ENCODE measurements at places on chromosomes 12 and 14.

DNA sequence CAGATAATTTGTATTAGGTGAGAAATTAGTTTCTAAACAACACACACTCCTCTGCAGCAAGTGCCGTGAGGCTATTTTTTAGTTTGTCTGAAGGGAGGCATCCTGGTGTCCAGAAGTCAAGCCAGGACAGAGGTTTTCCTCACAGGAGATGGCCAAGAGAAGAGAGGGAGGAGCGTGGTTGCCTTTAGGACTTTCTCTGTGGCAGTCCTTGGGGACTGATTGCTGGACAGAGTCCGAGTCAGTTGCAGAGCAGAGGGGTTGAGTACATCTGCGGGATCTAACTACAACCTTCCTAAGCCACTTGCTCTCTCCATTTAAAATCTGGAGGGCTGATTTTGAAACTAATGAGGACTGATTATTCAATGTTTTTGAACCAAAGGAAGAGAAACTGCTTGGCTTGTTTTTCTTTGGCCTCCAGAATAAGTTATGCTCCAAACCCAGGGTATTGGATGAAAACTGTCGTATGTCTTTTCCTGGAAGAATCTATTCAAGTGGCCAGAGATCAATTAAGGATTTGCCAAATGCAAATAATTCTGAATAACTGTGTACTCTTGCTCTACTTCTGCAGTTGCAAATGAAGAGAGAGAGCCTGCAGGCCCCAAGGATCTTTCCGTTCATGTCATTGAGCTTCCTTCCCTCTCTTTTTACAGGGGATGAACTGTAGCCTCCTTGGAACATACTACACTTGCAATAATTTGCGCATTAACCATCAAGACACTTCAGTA, 1.2 kb downstream of the SLCO1C1 start:
- no peaks in the 10 kb centered on the region for H3K4me1 ChIP-seq
- no peak overlapping the region for H3K27ac ChIP-seq
- H3K4me3 ChIP-seq, result no peak overlapping the region
- H3K27me3 ChIP-seq, result no peaks in the 10 kb centered on the region
- no peaks in the 10 kb centered on the region for H3K36me3 ChIP-seq
- DNase-seq, result no peak

- H3K27me3 ChIP-seq, result no peaks in the 10 kb centered on the region
- no peak overlapping the region for H3K27ac ChIP-seq
- H3K4me1 ChIP-seq, result peaks cover 5% of the 10 kb centered on the region
- no peak overlapping the region for H3K4me3 ChIP-seq
Measured at GRCh38 chr14:34237081-34237480, 225.0 kb downstream of the SPTSSA start.

- H3K27ac ChIP-seq, result no peak overlapping the region
- no peak for DNase-seq
- no peak overlapping the region for H3K4me3 ChIP-seq
- peaks cover 4% of the 10 kb centered on the region for H3K27me3 ChIP-seq
- no peaks in the 10 kb centered on the region for H3K4me1 ChIP-seq
Measured at GRCh38 chr12:81395431-81395830, 317.6 kb downstream of the ACSS3 start.

DNA sequence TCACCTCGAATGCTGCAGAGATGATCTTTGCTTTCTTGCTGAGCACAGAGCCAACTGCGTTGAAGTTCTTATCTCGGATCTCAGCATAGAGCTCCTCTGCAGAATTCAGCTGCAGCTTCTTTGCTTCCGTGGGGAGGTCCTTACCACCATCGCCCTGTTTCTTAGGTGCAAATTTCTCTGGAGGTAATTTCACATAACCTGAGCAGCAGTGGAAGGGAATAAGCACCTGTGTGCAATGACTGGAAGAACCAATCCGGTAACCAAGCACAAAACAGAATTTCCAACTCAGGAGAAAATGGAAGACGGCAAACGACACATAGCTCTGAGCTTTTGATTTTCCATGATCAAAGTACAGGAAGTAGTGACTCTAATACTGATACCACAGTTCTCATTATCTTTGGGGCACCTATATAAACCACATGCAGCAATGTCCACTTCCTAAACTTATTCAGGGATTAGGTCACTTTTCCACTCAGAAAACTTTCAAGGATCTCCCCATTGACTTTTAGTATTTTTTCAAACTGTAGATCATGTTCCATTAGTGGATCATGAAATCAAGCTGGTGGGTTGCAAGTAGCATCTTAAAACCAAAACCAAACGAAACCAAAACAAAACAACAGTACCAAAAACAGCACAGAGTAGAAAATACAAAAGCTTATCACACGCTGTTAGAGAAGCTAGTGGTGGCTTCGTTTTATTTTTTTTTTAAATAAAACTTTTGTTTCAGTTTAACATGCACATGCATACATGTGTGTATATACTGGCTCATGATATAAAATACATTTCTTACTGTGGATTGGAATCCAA, 18.9 kb upstream of the DIABLO start:
- H3K36me3 ChIP-seq, result peaks cover 11% of the 10 kb centered on the region
- H3K27ac ChIP-seq, result no peak overlapping the region
- no peaks in the 10 kb centered on the region for H3K27me3 ChIP-seq
- no peak overlapping the region for H3K4me3 ChIP-seq
- DNase-seq, result no peak

- no peak for DNase-seq
- no peak overlapping the region for H3K27ac ChIP-seq
- peaks cover 25% of the 10 kb centered on the region for H3K36me3 ChIP-seq
- H3K27me3 ChIP-seq, result no peaks in the 10 kb centered on the region
Measured at GRCh38 chr12:79834712-79835376, 100.1 kb downstream of the PPP1R12A start.

DNA sequence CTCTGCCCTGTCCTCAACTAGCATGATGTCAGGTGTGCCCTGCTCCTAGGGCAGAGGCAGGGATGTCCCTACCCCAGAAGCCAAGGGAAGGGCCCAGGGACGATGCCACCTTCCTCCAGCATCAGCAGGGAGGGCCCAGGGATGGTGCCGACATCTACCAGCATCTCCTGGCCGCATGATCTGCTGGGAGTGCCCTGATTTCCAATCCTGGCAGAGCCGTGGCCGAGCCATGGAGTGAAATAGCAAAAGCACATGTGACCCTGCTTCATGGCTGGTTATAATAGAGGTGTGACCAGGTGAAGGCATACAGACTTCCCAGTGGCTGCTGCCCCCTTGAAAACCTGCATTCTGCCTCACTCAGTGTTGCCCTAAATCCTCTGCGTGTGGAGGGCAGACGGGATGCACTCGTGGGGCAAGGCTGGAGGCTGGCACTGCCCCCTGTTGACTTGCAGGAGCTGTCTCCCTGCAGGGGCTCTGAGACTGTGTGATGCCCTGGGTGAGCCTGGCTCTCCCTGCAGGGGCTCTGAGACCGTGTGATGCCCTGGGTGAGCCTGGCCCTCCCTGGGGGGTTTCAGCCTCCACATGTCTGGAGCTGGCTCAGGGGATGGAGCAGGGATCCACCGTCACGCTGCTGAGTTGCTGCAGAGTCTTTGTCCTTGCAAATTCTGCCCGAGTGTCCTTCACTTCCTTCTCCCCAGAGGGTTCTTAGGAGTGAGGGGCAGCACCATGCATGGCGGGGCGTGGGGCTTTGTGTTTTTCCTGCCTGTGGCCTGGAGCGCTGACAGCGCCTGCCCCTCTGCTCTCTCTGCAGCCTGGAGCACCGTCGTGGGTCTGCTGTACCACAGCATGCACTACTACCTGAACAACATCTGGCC, 51.7 kb downstream of the ADGRD1 start:
- H3K4me1 ChIP-seq, result no peaks in the 10 kb centered on the region
- no peaks in the 10 kb centered on the region for H3K27me3 ChIP-seq
- H3K4me3 ChIP-seq, result no peak overlapping the region
- DNase-seq, result peak; percentile 46
- no peak overlapping the region for H3K27ac ChIP-seq

DNA sequence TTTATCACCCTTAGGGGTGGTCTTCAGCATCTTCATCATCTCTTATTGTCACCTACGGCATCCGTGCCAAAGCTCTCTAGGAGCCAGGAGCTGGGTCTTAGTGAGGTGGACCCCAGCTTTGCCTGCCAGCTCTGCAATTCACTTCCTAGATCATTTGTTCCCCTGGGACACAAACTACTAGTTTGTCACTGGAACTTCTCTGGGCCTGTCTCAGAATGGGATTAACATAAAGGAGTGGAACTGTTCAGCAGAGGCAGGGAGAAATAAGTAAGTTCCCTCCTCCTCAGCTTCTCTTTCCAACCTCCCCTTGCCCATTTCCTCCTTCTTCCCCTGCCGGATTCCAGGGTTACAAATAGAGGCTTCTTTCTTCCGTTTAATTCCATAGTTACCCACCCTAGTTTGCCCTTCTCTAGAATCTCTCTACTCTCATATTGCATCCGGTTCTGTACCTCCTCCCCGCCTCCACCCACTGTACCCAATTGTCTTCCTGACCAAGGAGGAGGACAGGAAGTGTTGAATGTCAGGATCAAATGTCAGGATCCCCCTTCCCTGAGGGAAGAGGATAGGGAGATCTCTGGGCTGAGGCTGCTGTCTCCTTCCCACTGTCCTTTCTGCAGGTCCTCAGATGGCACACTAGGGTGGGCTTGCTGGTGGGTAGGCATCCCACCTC, 25.0 kb downstream of the LARP4 start:
- no peak for DNase-seq
- H3K27me3 ChIP-seq, result no peaks in the 10 kb centered on the region
- peaks cover 14% of the 10 kb centered on the region for H3K4me1 ChIP-seq
- H3K27ac ChIP-seq, result peak overlapping the region; percentile 43

DNA sequence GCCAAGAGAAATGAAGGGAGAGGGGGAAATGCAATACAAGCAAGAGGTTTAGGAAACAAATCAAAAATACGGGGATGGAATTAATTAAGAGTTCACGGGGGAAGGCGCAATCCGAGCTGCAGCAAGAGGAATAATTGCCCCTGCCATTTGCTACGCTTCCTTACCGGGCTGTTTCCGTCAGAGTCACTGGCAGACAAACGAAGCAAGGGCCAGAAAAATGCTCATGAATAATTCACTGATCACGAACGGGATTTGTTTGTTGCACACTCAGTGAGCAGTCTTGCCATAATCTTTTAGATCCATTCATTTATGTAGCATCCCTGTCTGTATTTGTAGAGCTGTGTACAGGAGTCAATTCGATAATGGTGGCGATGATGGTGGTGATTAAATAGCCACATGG, 39.0 kb downstream of the PLXNC1 start:
- H3K4me3 ChIP-seq, result no peak overlapping the region
- H3K27me3 ChIP-seq, result no peaks in the 10 kb centered on the region
- no peak overlapping the region for H3K27ac ChIP-seq
- no peaks in the 10 kb centered on the region for H3K36me3 ChIP-seq

- no peak for DNase-seq
- H3K4me3 ChIP-seq, result no peak overlapping the region
- H3K4me1 ChIP-seq, result no peaks in the 10 kb centered on the region
- H3K36me3 ChIP-seq, result no peaks in the 10 kb centered on the region
- no peaks in the 10 kb centered on the region for H3K27me3 ChIP-seq
Measured at GRCh38 chr12:52721838-52722470, 18.6 kb upstream of the KRT77 start.

DNA sequence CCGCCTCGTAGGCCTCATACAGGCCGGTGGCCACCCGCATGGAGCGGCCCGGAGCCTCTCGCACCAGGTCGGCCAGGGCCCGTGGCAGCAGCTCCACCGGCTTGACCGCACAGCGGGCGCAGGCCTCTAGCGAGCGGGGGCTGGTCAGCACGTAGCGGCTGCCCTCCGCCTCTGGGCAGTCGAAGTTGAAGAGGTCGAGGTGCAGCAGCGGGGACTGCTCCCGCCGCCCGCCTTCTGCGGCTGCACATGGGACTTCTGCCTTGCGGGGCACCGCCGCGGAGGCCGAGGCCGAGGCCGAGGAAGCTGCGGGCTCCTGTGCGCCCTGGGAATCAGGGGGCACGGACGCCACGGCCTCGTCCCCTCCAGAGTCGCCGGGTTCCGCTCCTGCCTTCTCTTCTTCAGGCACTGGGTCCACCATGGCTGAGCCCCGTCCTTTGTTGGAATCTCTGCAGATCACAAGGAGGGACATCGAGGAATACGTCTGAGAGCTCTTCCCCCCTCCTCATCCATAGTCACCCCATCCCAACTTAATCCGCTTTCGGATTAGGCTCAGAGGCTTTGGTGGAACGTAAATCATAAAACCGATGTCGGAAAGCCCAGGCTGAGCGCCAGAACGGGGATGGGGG, 1.4 kb downstream of the CCDC177 start:
- peaks cover 82% of the 10 kb centered on the region for H3K27me3 ChIP-seq
- no peak overlapping the region for H3K27ac ChIP-seq

Data from RWPE2 (cell line).